ENCODE measurements at places on chromosomes 3 and 15. TPM values are rescaled to one million over a fixed set of nuclear protein-coding genes. Genes with fewer than 3 reads are reported as not detected.

Gene GHRL
- total RNA-seq = not detected

Gene UQCC5
- 0.97 TPM for total RNA-seq

Gene LRRC31
- not detected for total RNA-seq

Gene CLRN1
- not detected for total RNA-seq

- no peak for DNase-seq
Measured at GRCh38 chr15:79221696-79222095, 60.8 kb upstream of the ANKRD34C start.

DNA sequence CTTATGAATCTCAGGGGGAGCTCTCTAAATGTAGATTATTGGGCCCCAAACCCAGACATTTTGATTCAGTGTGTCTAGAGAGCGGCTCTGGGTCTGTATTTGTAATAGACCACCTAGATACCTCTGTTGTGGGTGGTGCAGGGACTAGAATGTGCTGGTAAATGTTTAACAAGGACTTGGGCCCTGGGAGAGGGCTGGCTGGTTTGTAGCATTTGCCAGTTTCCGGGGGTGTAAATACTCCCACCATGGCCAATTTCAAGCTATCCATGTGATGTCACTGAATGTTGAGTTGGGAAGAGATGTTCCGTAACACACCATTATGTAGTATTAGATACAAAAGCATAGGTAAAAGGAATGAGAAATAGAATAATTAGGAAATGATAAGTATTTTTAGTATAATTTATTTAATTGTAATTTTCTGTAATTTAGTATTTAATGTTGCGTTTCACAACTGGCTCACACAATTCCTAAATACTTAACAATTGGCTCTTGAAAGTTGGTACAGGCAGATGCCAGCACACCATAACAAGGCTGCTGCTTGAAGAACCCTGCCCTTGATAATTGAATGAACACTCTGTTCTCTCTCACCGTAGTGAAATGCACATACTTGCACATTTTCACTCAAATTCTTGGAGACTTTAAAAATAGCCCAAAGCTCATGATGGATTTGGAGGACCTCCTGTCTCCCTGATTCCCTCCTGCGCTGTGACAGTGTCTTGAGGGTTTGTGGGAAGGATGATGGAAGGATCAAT is 359.2 kb upstream of the PROK2 start:
- DNase-seq = no peak

Measured in glomerular endothelial cell (primary cell).